ENCODE measurements at places on chromosomes 4 and X. TPM values are rescaled to one million over a fixed set of nuclear protein-coding genes. Genes with fewer than 3 reads are reported as not detected.

The CT45A10 gene
- total RNA-seq: not detected

The SMIM9 gene
- not detected for total RNA-seq

The FAM9B gene
- total RNA-seq: not detected

The LSM6 gene
- total RNA-seq: 52.8 TPM

GRCh38 chrX:71622576-71623450 is 4.5 kb upstream of the CXCR3 start:
- ATAC-seq: no peak

GRCh38 chr4:103076747-103077347 is at the start of gene SLC9B2:
Gene SLC9B2, minus strand, starts transcription at chr4:103076761. Its CDS starts 9,211 bp downstream, at chr4:103067550.
- peak; percentile 80 for ATAC-seq

GRCh38 chrX:124216396-124217115 is 115.9 kb upstream of the TEX13D start:
- ATAC-seq: no peak

DNA sequence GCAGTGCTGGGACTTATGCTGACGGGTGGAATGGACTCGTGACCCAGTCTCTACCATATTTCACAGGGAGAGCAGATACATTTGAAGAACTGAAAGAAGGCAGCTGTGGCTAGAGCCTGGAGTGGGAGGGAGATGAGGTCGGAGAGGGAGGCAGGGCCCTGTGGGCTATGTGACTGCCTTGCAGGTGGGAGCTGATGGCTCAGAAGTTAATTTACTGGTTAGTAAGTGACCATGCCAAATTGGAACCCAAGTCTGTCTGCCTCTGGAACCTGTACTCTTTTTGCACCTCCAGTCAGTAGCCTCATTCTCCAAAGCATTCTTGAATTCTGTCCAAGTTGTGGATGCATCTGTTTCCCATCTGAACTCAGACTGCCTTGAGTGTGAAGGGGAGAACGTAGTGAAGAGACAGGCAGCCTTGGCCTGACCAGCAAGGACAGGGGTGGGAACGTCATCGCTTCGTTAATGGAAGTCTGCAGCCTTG is 92.3 kb downstream of the REPS2 start:
- no peak for ATAC-seq

- ATAC-seq: no peak
Measured at GRCh38 chr4:94515365-94515764, 63.6 kb downstream of the PDLIM5 start.

DNA sequence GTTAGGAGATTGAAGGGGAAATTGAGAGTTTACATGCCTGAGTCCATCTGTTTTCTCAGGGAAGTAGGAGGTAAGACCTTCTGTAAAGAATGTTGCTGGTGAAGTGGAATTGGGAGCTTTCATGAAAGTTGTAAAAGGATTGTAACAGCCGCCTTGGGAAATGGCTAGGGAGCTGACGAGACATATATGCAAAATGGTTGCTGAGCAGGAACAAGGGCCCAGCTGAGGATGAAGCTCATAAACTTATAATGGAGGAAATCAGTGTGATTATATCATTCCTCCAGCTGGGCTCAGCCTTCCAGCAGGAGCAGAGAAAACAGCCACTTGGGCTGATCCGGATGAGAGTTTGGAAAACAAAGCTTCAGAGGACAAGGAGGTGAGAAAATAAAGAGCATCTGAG is 208.7 kb downstream of the MAPK10 start:
- no peak for ATAC-seq

GRCh38 chr4:74632634-74633033 is 161.7 kb downstream of the BTC start:
- ATAC-seq: peak; percentile 97

DNA sequence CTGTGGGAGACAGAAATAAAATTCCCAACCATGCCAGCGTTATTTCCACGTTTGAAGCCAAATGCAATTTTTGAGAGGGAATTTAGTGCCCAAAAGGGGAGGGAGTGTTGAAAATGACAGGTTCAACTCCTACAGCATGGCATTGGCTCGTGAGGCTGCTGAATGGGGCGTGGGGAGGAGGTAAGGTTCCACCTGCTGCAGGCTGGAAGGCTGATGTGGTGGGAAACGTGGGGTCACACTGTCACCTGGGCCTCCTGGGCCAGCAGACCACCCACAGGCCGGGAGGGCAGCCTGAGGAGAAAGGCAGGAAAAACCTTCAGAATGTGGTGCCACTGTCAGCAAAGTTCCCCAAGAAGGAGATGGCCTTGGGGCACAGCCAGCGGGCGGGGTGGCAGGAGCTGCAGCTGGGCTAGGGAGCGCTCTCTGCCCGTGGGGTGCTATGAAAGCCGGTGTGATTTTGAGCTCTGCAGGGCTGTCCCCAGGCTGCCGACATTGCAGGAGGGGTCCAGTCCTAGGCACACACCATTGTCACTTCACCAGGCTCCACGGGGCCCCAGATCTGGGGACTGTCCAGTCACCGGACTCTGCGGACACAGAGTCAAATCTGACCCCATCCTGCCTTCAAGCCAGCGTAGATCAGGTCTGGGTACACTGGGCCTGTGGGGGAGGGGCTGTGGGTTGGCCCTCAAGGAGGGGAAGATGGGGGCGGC is 19.6 kb downstream of the MSANTD1 start:
- peak; percentile 7 for ATAC-seq

GRCh38 chr4:24453951-24454350 is 130.4 kb downstream of the DHX15 start:
- ATAC-seq: no peak

DNA sequence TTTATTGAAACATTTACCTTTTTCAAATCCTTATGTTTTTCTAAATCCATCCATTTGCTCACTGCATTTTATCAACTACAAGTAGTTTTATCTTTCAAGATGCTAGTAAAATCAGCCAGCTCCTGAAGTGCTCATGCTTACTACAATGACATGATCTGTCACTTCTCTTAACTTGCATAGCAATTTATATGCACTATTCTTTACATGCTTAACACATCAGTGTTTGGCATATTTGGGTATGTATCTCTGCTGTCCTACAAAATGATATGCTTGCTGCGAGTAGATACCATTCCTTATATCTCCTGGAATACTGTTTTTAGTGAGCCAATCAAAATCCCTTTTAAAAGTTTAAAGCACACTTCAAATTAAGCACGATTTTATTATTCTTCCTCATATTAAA is 2726.8 kb downstream of the PCDH7 start:
- ATAC-seq: no peak

All from motor neuron (in vitro differentiated cells).